ENCODE measurements at places on chromosomes 1 and 21.

- H3K27me3 ChIP-seq: no peaks in the 10 kb centered on the region
- no peaks in the 10 kb centered on the region for H3K36me3 ChIP-seq
- H3K4me3 ChIP-seq: no peak overlapping the region
- H3K4me1 ChIP-seq: no peaks in the 10 kb centered on the region
Measured at GRCh38 chr1:66381621-66382275, 152.2 kb upstream of the SGIP1 start.

GRCh38 chr21:15283789-15284188 is 219.0 kb upstream of the NRIP1 start:
- no peak overlapping the region for H3K4me3 ChIP-seq
- no peaks in the 10 kb centered on the region for H3K4me1 ChIP-seq
- no peak overlapping the region for H3K27ac ChIP-seq
- no peaks in the 10 kb centered on the region for H3K36me3 ChIP-seq
- no peak for DNase-seq

DNA sequence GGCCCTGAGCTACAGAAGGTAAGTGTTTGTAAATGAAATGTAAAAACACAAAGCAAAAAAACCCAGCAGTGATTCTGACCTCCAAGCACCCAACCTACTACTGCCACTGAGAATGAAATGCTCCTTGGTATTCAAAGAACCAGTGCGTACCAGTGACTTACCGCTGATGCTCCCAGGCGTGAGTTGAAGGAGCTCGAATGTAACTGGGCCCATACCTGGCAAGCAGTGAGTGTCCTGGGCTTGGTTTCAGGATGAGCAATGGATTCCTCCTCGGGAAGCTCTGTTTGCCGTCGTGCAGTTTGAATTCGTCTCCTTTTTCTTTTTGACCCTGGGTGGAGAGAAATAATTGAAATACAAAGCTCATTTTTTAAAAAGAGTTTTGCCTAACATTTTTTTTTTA is 121.9 kb downstream of the ATG4C start:
- H3K36me3 ChIP-seq: no peaks in the 10 kb centered on the region
- H3K4me3 ChIP-seq: no peak overlapping the region
- H3K27me3 ChIP-seq: no peaks in the 10 kb centered on the region

DNA sequence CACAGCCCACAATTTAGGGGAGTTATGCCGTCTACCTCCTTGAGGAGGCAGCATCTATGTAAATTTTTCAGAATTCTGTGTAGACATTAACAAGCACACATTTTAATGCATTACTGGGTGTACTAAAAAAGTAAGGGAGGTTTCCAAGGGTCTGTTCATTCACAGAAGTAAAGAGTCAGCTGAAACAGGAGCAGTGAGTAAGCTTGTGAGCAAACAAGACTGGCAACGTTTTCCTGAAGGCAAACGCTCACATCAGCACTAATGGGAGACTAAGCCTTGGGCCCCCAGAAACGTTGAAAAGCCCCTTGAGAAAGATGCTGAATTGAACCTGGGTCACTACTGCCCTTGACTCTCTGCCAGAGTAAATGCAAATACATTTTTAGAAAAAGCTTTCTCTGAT is 25.7 kb downstream of the RPRD2 start:
- H3K4me3 ChIP-seq: no peak overlapping the region
- DNase-seq: no peak
- H3K27ac ChIP-seq: no peak overlapping the region

DNA sequence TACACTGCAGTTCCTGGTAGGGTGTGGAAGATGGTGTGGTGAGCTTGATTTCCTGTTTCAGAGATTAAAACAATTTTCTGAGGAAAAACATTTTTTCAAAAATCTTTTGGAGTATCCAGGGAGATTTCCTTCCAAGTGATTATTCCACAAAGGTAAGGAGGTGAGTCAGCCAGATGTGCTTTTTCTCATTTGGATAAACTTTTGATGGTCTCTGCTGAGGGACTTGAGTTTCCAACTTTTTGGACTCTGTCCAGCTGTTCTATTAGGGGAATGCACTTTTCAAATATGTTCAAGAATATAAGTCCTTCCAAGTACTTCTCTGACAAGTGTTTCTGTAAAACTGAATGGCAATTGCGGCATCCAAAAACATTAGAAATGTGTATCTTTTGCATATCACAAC is 628.8 kb upstream of the ADAMTS5 start:
- H3K27me3 ChIP-seq: no peaks in the 10 kb centered on the region
- no peak for DNase-seq
- H3K36me3 ChIP-seq: no peaks in the 10 kb centered on the region
- no peaks in the 10 kb centered on the region for H3K4me1 ChIP-seq

GRCh38 chr1:208235356-208235981 is 8.7 kb downstream of the PLXNA2 start:
- H3K27me3 ChIP-seq: no peaks in the 10 kb centered on the region
- no peak overlapping the region for H3K27ac ChIP-seq
- DNase-seq: no peak
- H3K4me3 ChIP-seq: no peak overlapping the region
- H3K4me1 ChIP-seq: peaks cover 4% of the 10 kb centered on the region

DNA sequence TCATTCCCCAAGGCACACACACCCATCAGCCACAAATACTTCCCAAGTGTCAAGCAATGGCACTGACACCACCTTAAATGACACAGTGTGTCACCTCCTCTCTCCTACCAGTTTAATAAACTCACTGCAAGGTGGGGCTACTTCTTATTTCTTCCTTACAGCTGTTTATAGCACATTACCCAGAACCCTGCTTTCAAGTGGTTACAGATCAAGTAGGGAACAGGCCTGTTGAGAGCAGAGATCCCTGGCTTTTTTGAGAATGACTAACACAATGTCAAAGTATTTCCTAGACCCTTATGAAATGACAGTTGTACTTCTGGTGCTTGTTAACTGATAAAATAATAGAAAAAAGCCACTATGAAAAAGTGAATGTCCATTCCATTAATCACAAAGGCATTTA is 19.8 kb downstream of the ZBTB17 start:
- peaks cover 49% of the 10 kb centered on the region for H3K4me1 ChIP-seq
- H3K4me3 ChIP-seq: no peak overlapping the region
- no peaks in the 10 kb centered on the region for H3K27me3 ChIP-seq
- DNase-seq: no peak

DNA sequence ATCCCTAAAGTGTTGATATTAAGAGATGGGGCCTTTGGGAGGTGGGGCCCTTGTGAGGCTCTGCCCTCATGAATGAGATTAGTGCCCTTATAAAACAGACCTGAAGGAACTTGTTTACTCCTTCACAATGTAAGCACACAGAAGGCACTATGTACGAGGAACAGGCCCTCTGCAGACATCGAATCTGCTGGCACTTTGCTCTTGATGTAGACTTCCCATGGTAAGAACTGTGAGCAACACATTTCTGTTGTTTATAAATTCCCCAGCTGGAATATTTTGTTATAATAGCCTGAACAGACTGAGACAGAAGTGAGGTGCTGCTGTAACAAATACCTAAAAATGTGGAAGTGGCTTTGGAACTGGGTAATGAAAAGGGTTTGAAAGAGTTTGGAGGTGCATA is 193.2 kb downstream of the TGFB2 start:
- no peak overlapping the region for H3K27ac ChIP-seq
- no peaks in the 10 kb centered on the region for H3K27me3 ChIP-seq
- H3K4me3 ChIP-seq: no peak overlapping the region
- no peaks in the 10 kb centered on the region for H3K36me3 ChIP-seq
- no peak for DNase-seq

All from naive thymus-derived CD4-positive, alpha-beta T cell (primary cell).